ENCODE measurements at places on chromosomes 1 and 21.

DNA sequence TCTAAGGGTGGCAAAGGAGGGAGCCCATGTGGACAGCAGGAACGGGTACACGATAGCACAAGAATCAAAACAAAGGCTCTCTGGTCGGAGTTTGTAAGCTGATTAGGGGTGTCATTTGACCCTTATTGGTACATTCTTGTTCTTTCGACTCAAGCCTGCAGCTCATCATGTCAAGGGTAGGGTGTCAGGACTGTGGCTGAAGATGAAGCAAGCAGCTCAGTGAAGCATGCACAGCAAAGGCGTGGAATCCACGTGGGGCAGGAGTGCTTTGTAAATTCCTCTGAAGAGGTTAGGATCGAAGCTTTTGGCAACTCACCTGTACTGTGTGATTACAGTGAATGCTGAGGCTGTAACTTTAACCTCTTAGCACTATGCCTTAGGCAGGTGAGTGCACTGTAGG is 4.7 kb upstream of the ABCB10 start:
- no peak for DNase-seq

GRCh38 chr1:197557302-197557701 is 218.0 kb downstream of the DENND1B start:
- DNase-seq, result no peak

DNA sequence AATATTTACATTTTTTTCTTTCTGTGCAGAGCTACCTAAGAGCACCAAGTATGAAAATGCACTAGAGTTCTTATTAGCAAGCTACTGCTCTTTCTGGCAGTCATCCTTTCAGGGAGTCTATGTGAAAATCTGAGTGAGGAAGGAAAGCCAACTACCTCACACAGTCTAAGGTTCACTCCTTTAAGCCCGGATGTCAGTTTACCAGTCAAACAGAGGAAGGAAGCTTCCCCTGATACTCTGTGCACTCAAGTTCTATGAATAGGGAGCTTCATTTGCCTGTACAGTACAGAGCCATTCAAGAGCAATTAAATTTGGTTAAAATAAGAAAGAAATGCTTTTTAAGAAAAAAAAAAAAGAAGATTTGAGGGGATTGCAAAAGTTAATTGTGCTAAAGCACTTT is 6.9 kb downstream of the COL11A1 start:
- no peak for DNase-seq

GRCh38 chr1:199907361-199907760 is 120.1 kb upstream of the NR5A2 start:
- DNase-seq, result no peak

DNA sequence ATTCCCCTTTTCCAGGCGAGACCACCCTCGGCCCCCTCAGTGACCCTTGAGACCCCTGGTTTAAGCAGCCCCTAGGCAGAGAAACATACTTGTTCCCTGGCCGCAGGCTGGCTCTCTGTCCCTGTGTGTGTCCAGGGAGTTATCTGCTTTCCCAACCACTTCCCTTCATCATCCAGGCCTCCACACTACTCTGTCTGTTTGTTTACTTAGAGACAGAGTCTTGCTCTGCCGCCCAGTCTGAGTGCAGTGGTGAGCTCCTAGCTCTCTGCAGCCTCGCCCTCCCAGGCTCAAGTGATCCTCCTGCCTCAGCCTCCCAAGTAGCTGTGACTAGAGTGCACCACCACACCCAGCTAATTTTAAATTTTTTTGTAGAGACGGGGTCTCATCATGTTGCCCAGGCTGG is 5.8 kb upstream of the VWA1 start:
- no peak for DNase-seq

- DNase-seq, result no peak
Observed at GRCh38 chr1:176073524-176074157, 133.4 kb downstream of the COP1 start.

- no peak for DNase-seq
Observed at GRCh38 chr21:41584603-41585176, 76.7 kb upstream of the TMPRSS2 start.

DNA sequence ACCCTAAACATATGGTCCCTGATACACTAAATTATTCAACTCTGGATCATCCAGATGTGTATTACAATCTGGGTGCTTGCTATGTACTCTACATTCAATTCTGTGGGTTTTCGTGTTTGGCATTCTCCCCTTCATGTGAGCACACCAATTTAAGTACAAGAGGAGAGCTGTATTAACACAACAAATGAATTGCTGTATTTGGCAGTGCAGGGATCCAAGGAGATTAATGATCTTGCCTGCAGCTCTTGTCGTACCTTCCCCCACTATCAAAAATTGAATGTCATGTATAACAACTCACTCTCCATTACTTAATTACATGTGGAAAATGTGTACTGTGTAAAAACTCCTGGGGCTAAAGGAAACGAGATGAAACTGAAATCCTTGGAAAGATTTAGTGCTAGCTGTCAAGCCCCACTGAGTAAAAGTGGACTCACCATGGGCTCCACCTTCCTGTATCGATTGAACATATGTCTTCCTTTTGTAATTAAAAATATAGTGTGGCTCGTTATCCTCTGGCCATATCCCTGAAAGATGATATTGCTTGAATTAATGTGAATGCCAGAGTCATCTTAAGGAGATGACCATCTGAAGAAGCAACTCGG is 172.2 kb upstream of the L1TD1 start:
- DNase-seq, result no peak

GRCh38 chr1:117097443-117097842 is 24.1 kb downstream of the TRIM45 start:
- DNase-seq, result no peak

GRCh38 chr1:212981571-212982328 is 31.4 kb downstream of the VASH2 start:
- DNase-seq, result no peak

DNA sequence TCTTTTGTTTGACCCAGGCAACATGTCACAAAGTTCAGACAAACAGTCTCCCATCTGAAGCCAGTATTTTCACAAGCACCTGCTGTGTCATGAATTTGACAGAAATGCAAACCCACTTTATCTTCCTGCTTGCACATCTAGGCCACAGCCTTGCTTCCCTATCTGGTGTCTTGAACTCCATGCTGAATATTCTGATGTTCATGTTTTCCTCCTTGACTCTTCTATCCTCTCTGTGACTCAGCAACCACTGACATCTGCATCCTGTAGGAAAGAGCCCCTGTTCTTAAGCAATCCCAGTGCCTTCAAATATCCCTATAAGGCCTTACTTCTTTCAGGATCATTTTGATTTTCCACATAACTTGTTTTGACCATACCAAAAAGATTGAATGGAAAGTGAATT is 6.5 kb downstream of the CD55 start:
- no peak for DNase-seq

DNA sequence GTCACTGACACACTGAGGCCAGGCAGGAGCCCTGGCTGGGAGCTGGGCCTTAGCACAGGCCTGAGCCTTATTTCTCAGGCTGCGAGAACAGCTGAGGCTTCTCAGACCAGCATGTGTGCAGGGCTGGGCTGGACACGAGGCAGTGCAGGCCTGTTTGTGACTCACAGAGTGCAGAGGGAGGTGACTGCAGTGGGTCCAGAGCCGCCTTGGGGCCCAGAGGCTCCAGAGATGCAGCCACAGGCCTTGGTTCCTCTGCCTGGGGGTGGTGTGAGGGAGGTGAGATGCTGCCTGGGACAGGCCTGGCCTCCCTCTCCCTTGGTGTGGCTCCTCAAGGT is 61.2 kb upstream of the ETV3 start:
- no peak for DNase-seq

DNA sequence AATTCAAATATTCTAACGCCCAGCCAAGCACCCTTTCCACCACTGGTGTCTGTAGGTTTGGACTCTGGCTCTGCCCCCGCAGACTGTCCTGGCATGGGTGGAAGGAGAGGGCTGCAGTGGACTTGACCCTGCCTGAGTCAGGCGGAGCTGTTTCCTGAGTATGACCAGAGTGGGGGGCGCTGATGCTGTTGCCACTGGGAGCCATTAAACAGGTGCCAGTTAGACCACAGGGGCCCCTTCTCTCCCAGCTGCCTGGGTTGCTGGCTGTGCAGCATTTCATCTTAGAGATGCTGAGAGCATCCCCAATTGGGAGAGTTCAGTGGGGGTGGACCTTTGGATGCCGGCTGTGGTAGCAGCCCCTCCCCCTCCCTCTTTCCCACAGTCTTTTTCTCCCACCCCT is 539.5 kb downstream of the MATN1 start:
- no peak for DNase-seq

GRCh38 chr1:35085421-35085820 is 6.2 kb downstream of the ZMYM1 start:
- DNase-seq, result no peak

GRCh38 chr1:220918285-220918951 is 39.2 kb downstream of the HLX start:
- no peak for DNase-seq

DNA sequence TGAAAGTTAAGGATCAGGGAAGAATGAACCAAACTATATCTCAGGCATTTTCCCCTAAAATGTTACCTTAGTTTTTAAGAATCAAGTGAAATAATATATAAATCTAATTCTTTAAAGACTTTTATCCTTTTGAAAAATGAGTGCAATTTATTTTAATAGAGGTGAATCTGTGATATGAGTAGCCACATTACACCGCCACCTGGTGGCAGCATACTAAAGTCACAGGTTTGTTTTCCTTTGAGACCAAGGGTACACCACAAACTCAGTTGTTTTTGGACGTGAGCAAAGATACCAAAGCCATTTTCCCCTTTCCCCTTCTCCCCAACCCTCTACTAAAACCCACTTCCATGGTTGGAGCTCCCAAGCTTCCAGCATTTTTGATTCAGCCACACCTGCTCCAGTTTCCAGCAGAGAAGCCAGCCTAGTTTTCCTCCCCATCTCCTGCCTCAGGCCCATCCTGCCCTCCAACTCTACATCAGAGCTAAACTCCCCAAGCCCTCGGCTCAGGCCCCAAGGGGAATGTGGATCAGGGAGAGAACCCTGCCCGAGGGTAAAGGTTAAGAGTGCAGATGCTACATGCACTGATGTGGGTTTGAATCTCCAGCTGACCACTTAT is 22.9 kb upstream of the LDLRAP1 start:
- DNase-seq, result peak; percentile 57

GRCh38 chr1:234500269-234500668 is 21.3 kb upstream of the TARBP1 start:
- no peak for DNase-seq

GRCh38 chr1:168976267-168976666 is 130.2 kb upstream of the ATP1B1 start:
- DNase-seq, result no peak

- no peak for DNase-seq
Observed at GRCh38 chr1:28172713-28173150, 3.8 kb downstream of the PTAFR start.

- no peak for DNase-seq
Observed at GRCh38 chr21:39666026-39666425, 53.3 kb downstream of the B3GALT5 start.

DNA sequence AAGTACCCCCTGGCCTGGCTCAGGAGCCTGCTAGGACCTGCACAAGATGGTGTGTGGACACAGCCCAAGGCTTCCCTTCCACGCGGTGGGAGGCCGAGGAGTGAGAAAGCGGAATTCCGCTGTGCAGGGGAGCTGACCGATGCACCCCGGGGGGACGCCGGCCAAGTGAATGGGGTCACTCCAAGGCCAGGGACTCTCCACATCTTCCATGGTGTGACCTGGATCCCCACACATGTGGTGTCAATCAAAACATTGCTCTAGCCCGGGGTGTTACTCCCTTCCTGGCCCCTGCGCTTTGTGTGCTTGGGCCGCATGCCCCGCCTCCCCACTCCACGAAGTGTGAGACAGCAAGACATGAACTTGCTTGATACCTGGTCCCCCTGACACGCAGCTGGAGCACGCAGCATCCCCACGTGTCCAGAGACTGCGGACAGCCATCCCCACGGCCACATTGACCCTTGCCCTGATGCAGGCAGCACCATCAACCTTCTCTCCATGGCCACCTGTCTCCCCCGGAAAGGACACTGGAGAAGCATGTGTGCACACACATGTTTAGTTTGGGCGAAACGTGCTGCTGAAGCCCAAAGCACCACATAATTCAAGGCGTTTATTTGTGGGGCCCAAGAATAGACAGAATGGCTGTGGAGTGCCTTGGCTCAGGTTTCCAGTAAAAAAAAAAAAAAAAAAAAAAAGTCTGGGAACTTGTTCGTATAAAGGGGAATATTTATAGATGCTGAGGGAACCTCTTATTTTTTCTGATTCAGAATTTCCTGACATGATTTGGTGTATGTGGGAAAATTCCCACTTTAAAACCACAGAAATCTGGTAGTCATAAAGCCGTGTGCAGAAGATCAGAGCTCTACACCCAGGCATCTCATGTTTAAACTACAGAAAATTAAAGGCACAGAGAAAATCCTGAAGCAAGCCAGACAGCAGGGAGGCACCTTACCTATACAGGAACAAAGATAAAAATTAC is 171.7 kb downstream of the HUNK start:
- no peak for DNase-seq

- DNase-seq, result no peak
Observed at GRCh38 chr1:19073311-19074186, 117.1 kb upstream of the IFFO2 start.

DNA sequence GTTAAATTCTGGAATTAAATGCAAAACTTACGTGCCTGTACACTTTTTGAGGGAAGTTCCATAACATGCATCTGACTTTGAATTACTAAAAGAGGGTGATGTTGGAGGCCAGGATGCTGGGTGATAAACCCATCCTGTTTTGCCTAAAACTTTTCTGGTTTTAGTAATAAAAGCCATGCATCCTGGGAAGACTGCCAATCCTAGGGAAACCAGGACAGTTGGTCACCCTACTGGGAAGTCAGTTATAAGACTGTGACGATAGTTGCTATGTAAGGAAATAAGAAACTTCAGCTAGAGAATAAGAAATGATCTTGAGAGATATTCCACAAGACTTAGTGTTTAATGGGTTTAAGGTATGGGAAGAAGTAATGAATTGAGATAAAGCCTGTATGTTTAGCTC is 336.6 kb upstream of the LYPLAL1 start:
- no peak for DNase-seq

GRCh38 chr1:213968146-213968825 is 19.5 kb upstream of the PROX1 start:
- DNase-seq, result no peak

DNA sequence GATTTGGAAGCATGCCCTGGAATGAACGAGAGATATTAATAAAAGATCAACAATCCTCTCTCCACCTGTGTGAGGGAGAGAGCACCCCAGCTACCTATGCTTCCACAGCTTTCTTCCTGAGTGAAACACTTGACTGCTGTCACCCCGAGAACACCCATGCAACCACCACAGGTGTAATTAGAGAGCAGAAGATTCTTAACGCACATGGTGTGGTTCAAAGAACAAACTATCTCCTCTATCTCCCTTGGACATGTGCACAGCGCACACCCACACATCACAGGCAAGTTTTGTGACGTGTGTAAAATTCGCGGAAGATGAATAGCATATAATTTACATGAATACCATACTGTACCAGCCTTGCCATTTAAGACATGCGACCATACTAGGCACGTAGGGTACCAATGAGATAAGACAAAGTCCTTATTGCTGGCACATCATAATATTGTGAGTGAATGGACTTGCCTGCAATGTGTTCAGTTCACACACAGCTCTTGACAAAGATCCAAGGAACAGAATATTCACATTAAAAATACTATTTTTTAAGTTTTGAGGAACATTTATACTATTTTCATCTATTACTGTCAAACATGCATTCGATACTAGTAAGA is 11.6 kb downstream of the ERRFI1 start:
- DNase-seq, result no peak
